ENCODE measurements at places on chromosomes 5 and 9.
A peak's percentile ranks its signal among the peaks of the same experiment; 100 is the strongest.

- DNase-seq, result no peak
Measured at GRCh38 chr9:106420511-106420944, 442.4 kb upstream of the ZNF462 start.

DNA sequence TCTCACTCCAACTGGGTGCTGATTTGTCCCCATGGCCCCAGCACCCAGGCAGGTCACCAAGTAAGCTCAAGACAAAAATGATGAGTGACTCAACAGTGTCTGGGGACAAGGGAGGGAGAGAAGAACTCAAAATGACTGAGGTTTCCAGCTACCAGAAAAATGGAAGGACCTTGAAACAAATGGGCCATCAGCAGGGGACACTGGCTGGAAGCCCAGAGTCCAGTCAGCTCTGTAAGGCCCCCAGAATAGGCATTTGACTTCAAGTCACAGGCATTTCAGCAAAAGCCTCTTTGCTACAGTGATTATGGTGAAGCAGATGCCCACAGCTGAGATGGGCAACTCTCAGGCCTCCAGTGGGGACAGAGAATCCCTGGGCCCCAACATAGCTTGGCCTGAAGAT lies 139.0 kb upstream of the GABRP start:
- no peak for DNase-seq

DNA sequence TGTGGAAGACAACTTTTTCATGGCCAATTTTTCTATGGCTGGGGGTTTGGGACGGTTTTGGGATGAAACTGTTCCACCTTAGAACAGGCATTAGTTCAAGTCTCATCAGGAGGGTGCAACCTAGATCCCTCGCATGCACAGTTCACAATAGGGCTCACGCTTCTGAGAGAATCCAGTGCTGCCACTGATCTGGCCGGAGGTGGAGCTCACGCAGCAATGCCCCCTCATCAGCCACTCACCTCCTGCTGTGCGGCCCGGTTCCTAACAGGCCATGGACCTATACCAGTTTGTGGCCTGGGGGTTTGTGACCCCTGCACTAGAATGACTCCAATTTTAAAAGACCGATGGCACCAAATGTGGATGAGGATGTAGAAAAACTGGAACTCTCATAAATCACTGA lies 127.2 kb upstream of the IER5L start:
- no peak for DNase-seq

DNA sequence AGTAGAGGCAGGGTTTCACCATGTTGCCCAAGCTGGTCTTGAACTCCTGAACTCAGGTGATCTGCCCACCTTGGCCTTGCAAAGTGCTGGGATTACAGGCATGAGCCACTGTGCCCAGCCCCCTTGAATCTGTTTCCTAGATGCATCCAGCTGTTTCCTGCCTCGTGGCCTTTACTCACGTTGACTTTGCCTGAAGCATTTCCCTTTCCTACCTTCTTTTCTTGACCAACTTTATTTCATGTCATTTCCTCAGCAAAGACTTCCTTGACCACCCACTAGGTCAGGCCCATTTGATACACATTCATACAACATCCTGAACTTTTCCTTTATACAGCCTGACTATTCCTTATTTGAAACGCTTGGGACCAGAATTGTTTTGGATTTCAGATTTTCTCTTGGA lies 51.0 kb downstream of the DOCK2 start:
- DNase-seq, result no peak

DNA sequence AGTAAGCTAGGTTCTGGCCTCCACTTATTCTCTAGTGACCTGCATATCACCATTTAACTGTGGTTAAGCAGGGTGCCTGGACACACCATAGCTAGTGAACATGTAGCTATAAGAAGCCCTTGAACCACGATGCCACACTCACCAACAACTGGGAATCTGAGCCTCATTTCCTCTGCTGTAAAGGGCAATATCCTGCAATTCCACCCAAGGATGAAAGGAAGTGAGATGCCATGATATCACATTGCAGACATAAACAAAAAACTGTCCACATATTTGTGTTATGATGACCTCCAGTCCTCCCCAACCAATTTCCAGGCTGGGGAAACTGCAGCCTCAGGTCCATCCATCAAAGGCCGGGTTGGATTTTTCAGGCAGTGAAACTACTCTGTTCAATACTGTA lies 10.4 kb downstream of the TNIP1 start:
- DNase-seq, result no peak

DNA sequence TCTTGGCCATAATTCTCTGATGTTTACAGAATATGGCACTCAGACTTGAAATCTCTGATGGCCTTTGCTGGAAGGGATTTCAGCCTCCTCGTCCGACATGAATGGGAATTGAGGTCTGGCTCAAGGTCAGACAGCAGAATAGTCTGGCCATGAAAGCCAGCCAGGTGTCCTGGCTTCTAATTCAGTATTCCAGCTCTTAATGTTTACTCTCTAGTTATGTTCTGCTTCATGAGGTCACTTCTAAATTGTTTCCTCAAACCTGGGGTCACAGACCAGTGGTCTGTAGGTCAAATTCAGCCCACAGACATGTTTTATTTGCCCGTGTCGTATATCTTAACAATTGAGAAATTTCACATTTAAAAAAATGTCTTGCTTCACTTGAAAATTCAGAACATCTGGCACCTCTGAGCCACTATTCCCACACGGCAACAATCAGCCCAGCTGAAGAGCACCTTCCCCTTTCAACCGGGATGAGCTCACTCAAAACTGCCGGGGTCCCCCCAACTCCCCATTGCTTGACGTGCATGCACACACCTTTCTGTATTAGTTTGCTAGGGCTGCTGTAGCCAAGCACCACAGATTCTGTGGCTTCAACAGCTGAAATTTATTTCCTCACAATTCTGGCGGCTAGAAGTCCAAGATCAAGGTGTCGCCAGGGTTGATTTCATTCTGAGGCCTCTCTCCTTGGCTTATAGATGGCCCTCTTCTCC lies 243.5 kb downstream of the ENC1 start:
- DNase-seq, result no peak

DNA sequence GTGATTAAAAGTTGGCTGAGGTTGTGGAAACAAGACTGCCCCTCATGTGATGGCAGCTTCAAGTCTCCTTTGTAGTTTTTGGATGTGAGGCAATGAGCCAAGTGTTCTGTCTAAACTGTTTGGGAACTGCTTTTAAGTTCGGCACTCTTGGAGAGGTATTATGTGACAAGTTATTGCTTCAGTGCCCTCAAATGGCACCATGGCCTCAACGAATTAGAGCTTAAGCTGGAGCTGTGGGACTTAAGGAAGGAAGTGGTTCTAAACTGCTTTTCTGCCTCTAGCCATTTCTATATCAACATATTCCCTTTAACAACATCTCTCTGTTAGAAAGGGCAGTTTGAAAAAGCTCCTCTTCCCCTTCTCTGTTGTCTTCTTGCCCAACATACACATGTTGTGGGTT lies 227.7 kb downstream of the RFK start:
- DNase-seq, result no peak

- DNase-seq, result no peak
Measured at GRCh38 chr9:83198371-83198770, 135.4 kb upstream of the RASEF start.

GRCh38 chr5:58466939-58467338 lies 7.1 kb upstream of the PLK2 start:
- DNase-seq, result peak; percentile 23

- DNase-seq, result no peak
Measured at GRCh38 chr9:77751341-77752091, 103.4 kb upstream of the GNA14 start.

GRCh38 chr9:125284855-125285254 lies 23.2 kb downstream of the GAPVD1 start:
- no peak for DNase-seq

DNA sequence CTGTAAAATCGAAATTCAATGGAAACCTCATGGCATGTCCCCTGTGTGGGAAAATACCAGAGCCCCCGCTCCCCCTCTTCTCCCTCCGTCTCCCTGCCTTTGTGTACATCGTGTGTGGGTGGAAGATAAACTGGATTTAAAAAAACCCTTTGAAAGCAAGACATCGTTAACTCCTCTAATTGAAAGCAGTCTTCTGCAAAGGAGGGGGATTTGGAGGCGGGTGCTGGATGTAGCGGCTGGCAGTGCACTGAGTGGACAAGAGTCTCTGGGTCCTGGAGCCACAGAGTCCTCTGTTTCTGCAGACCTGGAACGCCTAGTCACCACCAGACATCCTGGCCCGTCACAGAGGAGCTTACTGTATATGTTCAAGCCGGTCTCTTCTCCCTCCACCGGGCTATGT lies 169.4 kb downstream of the PAPPA start:
- no peak for DNase-seq

GRCh38 chr5:132093271-132093670 lies 19.7 kb downstream of the CSF2 start:
- DNase-seq, result no peak

- DNase-seq, result no peak
Measured at GRCh38 chr5:62509806-62510205, 68.8 kb upstream of the LRRC70 start.

GRCh38 chr9:28212979-28213378 lies 639.7 kb upstream of the C9orf72 start:
- no peak for DNase-seq

DNA sequence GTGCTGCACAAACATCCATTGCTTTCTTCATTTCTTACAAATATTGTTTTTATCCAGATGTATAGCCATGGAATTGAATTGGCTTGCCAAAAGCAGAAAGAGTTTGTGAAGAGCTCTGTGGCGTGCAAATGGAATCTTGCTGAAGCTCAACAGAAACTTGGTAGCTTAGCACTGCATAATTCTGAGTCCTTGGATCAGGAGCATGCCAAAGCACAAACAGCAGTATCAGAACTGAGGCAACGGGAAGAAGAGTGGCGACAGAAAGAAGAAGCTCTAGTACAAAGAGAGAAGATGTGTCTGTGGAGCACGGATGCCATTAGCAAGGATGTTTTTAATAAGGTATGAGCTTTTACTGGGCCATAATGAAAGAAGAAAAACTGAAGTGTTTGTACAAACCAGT lies 5.5 kb downstream of the CDC37L1 start:
- DNase-seq, result no peak

DNA sequence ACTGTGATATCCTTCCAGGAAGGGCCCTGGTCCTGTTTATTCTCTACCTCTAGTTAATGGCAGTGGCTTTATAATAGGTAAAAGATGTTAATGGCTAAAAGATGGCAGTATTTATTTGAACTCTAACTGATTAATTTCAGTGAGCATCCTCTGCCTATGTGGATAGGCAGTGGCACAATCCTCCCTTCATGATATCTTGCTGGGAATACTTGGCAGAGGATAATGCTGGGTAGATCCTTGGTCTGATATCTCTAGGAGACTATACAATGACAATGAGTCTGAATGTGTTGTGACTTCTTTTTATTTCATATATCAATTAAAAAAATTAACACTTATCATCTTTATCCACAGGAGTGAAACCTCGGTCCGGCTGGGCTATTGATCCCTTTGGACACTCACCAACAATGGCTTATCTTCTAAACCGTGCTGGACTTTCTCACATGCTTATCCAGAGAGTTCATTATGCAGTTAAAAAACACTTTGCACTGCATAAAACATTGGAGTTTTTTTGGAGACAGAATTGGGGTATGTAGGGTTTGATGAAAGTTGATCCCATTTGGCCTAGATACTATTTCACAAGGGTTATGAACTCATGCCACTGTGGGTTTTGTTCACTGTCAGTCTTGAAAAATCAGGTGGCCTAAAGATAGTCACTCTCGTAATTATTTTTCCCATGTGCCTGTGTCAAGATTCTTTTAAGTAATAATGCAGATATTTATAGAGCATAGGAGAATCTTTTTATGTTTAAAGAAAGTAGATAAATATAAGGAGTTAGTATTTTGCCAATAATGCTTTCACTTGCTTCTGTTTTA lies 77.7 kb downstream of the MAN2A1 start:
- no peak for DNase-seq

DNA sequence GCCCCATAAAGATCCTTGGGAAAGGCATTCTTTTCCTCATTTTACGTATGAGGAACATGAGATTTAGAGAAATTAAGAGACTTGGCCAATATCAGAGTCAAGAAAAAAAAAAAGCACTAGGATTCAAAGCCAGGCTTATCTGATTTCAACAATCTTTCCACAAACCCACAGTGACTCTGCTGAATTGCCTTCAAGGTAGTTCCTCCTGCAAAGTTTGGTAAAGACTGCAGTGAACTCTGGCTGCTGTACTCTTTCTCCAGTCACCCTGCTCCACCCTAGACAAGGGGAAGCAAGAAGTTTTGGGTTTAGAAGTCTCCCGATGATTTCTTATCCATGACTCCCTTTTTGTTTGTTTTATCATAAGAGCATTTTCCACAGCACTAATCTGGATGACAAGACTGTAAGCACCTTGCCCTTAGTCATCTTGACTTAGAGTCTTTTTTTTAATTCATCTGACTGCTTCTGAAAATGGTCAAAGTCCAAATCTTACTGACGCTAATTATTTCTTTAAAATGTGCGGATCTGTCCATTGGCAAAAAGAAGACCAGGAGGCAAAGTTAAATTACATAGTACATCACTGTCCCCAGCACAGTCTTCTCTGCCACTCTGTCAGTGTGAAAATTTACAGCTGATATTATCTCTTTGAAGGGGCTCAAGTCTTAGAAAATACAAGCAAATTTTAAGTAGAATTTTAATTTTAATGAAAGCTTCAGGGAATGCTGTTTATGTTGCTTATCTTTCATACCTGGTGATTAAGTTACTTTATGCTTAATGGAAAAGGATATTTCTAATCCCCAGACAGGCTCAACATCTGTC lies 180.1 kb downstream of the TTLL11 start:
- DNase-seq, result no peak

- no peak for DNase-seq
Measured at GRCh38 chr9:78533500-78533899, 236.6 kb downstream of the PSAT1 start.

DNA sequence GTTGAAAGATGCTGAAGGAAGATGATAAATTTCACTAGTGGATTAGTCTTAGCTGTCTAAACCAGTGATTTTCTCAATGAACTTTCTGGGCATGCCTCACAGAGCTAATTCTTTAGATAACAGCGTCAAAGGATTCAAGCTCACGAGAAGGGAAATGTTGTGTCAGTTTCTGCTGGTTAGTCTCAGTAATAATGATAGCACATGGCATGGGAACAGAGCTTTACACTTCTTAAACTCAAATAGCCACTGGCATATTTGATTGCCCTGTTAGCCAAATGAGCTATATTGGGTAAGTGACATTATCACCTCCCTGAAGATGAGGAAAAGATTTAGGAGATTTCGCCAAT lies 139.3 kb upstream of the NR3C1 start:
- no peak for DNase-seq

GRCh38 chr9:90105773-90106172 lies 501.0 kb downstream of the GADD45G start:
- DNase-seq, result no peak

DNA sequence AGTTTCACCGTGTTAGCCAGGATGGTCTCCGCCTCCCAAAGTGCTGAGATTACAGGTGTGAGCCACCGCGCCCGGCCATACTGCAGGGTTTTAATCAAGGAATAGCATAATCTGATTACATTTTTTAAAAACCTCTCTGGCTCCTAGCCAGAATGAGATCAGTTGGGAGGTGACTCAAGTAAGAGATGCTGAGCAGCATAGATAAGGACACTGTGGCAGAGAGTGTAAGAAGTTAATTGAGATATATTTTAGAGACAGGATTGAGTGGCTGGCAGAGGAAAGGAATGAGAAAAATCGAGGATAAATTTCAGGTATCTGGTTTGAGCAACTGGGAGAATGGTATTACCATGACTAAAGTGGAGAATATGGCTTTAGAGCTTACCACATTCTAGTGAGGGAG lies 7.3 kb upstream of the RIGI start:
- DNase-seq, result no peak

Measured in WTC11 (cell line).